Transverse colon (tissue), 4 donors: ENCODE measurements at places on chromosomes 5 and 9. TPM values are rescaled to one million over a fixed set of nuclear protein-coding genes. Genes with fewer than 3 reads are reported as not detected.
A peak's percentile ranks its signal among the peaks of the same experiment; 100 is the strongest.

- H3K36me3 ChIP-seq: no peaks in the 10 kb centered on the region
- H3K4me1 ChIP-seq: peaks cover 22% of the 10 kb centered on the region
- peak overlapping the region; percentile 95 for H3K27ac ChIP-seq
- peak overlapping the region; percentile 87 for H3K4me3 ChIP-seq
Observed at GRCh38 chr9:81686614-81687520, 2.5 kb downstream of the TLE1 start.

DNA sequence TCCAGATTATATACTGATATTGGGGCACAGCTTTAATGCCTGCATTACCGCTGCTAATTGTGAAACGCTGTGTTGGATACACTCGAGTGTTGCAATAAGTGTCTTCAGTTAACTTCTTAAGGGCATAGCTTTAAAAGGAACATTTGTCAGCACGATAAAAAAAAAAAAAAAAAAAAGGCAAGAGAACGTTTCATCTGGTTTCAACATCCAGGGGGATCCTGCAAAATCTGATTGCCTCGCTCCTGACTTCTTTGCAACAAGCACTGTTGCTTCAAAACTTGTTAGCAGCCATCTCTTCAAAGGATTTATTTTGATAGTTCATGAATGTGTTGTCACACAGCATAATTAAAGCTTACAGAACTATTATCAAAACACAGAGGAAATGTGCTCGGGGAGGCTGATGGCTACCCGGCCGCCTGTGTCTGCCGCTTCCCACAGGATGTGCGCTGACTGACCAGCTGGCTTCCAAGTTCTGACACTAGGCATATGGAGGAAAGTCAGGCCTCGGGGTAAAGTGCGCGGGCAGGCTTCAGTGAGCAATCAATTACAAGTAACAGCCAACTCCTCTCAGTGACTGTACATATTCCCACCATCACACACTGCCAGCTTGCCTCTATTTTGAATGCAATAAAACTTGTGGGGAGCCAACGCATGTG lies 77.7 kb downstream of the EBF1 start:
- no peak for DNase-seq
- H3K4me1 ChIP-seq: no peaks in the 10 kb centered on the region
- no peaks in the 10 kb centered on the region for H3K27me3 ChIP-seq
- H3K4me3 ChIP-seq: no peak overlapping the region

GRCh38 chr5:125699860-125700259 lies 723.3 kb upstream of the GRAMD2B start:
- H3K27me3 ChIP-seq: no peaks in the 10 kb centered on the region
- peak overlapping the region; percentile 64 for H3K27ac ChIP-seq
- peak overlapping the region; percentile 14 for H3K4me3 ChIP-seq

DNA sequence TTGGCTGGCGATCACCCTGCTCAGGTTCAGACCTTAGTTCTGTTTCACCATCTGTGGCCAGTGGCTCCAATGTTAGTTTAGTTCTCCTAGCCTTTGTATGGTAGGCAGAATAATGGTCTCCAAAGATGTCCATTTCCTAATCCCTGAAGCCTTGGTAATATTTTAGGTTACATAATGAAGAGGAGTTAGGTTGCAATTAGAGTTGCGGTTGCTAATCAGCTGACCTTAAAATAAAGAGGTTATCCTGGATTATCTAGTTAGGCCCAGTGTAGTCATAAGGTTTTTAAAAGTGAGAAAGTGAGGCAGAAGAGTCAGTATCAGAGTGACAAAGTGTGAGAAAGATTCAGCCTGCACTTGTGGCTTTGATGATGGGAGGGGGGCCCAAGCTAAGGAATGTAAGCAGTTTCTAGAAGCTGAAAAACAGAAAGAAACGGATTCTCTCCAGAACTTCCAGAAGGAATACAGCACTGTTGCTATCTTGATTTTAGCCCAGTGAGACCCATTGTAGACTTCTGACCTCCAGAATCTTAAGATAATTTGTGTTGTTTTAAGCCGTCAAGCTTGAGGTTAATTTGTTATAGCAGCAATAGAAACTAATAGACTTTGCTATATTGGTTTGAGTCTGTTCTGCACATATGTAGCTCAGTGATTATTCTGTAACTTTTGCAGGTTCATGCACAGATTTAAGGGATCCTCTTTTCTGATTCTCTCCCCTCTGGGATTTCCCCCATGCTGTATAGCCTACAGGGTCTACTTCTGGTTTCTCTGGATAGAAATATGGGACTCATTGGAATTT lies 21.6 kb downstream of the LNPEP start:
- DNase-seq: no peak
- no peaks in the 10 kb centered on the region for H3K27me3 ChIP-seq
- peak overlapping the region; percentile 13 for H3K27ac ChIP-seq
- H3K4me3 ChIP-seq: no peak overlapping the region

NOXA1 gene
- 53.9 TPM for total RNA-seq

SURF4 gene
- 155 TPM for total RNA-seq

ARHGEF37 gene
- 14.2 TPM for total RNA-seq

FOXI1 gene
- not detected for total RNA-seq

SLC34A3 gene
- total RNA-seq: not detected

GPR150 gene
- total RNA-seq: 0.60 TPM

FBP2 gene
- total RNA-seq: not detected
